Fibroblast of lung (primary cell): ENCODE measurements at places on chromosomes 2 and 18. TPM values are rescaled to one million over a fixed set of nuclear protein-coding genes. Genes with fewer than 3 reads are reported as not detected.

DNA sequence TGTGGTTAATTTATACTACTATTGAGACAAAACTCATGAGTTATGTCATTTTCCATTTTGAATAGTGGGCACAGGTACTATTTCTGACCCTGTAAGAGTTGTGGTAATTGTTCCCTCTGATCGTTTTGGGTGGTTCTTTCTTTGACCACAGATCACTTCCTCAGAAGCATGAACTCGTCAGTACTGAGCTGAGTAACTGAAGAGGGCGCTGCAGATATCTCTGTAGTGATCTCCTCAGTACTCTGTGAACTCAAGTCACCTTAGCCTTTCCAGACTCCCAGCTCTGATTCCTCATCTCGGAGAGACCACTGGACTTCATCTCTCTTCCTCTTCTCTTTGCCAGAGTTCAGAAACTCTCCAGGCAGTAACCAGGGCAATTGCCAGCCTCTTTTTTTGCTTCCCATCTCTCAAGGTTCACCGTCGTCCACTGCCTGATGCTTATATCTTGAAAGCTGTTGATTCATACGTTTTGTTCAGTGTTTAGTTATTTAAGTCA, 9.4 kb upstream of the IL1RL1 start:
- no peak for DNase-seq

DNA sequence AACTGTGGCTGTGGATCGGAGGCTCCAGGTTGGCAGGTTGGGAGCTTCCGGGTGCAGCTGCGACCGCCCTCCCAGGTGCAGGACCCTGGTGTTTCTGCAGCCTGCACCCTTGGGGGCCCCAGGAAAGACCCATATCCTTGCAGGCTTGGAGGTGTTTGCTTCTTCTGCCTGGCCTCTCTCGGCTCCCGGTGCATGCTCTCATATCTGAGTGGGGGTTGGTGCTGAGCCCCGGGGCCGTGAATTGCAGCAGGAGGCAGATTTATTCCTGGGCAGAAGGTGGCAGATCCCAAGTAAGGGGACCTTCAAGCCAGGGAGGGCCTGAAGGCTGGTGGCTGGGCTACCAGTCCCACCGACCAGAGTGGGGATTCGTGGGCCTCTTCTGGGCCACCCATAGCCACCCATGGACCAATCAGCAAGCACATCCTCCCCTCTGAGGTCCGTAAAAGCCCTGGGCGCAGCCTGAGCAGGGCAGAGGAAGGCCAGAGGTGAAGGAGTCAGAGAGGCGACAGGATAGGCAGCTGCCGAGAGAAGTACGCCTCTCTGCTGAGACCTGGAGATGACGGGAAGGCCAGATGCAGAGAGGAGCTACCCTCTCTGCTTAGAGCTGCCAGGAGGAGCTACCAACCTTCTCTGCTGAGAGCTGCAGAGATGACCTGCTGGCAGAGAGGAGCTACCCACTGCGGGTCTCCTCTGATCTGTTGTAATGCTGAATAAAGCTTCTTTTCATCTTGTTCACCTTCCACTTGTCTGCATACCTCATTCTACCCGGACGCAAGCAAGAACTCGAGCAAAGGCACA, 1279.0 kb upstream of the LRRTM1 start:
- no peak for DNase-seq

Gene SLC4A5
- under 0.01 and 0.17 TPM in 2 replicates for total RNA-seq

Gene ZCCHC2
- total RNA-seq, result 10.9 and 14.6 TPM in 2 replicates

Gene DSG1
- not detected in 2 replicates for total RNA-seq
